Erythroblast (primary cell): ENCODE measurements at places on chromosomes 1 and 21.
A peak's percentile ranks its signal among the peaks of the same experiment; 100 is the strongest.

DNA sequence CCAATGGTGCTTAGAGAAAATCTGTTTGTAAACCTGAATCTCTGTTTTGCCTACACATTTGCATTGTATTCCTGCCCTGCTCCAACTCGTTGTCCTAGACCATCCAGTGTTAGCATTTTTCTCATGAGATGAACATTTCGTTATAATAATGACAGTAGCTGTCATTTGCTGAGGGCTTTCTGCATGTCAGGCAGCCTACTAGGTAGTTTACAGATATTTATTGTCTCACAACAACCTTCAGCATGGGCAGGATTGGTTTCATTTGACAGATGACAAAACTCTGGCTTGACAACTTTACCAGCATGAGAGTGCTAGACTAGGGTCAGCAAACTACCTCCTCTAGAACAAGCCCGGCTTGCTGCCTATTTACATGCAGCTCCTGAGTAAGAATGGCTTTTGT is 10.1 kb downstream of the ST6GALNAC3 start:
- DNase-seq = no peak

GRCh38 chr1:242034392-242034791 is 35.5 kb upstream of the MAP1LC3C start:
- no peak for DNase-seq

GRCh38 chr1:11882814-11883538 is 24.2 kb upstream of the NPPB start:
- DNase-seq = peak; percentile 93

- no peak for DNase-seq
Observed at GRCh38 chr21:33254766-33255165, 11.4 kb upstream of the IL10RB start.

DNA sequence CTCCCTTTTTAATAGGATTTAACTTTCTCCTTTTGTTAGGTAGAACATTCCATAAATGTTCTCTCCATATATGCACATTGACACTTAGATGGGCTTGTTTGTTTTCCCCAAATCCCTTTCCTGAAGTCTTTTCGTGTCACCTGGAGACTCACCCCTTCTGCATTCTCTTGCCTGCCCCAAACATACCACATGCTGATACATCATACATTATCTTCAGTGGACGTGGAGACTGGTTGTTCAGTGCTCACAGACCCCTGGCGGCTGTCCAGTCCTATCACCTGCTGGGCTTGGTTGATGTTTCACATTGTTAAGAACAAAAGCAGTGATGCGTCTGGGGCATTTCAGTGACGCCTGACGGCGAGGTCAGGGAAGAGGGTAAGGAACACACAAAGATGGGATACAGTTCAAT is 22.2 kb downstream of the FMOD start:
- no peak for DNase-seq
